ENCODE measurements at places on chromosomes 1 and 21.

GRCh38 chr1:32393136-32393535 is 1.1 kb downstream of the BSDC1 start:
- H3K36me3 ChIP-seq = peaks cover 28% of the 10 kb centered on the region
- H3K27me3 ChIP-seq = no peaks in the 10 kb centered on the region
- peak overlapping the region; percentile 96 for H3K27ac ChIP-seq
- H3K4me3 ChIP-seq = peak overlapping the region; percentile 85
- H3K4me1 ChIP-seq = peaks cover 40% of the 10 kb centered on the region
- no peak for DNase-seq

GRCh38 chr1:45545019-45545493 is 5.6 kb upstream of the AKR1A1 start:
- no peaks in the 10 kb centered on the region for H3K27me3 ChIP-seq
- no peaks in the 10 kb centered on the region for H3K36me3 ChIP-seq
- no peak for DNase-seq
- H3K4me1 ChIP-seq = peaks cover 34% of the 10 kb centered on the region
- no peak overlapping the region for H3K4me3 ChIP-seq

DNA sequence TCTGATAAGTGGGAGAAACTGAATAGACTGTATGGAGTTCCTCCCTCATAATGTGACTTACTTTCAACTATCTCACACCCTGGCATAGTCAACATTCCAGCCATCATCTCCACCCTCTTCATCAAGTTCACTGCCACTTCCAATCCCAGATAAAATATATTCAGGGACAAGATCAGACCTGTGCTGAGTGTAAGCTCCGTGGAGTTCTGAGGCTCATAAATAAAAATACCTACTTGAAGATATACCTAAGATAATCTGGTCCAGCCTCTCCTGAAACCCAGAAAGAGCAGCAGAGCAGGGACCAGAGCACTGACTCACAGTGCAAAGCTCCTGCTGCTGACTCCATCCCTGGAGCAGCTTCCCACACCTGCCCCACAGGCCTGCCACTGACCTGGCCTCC is 1.7 kb upstream of the LCE7A start:
- no peaks in the 10 kb centered on the region for H3K4me1 ChIP-seq
- DNase-seq = no peak
- peaks cover 8% of the 10 kb centered on the region for H3K27me3 ChIP-seq
- H3K27ac ChIP-seq = no peak overlapping the region
- H3K36me3 ChIP-seq = no peaks in the 10 kb centered on the region

DNA sequence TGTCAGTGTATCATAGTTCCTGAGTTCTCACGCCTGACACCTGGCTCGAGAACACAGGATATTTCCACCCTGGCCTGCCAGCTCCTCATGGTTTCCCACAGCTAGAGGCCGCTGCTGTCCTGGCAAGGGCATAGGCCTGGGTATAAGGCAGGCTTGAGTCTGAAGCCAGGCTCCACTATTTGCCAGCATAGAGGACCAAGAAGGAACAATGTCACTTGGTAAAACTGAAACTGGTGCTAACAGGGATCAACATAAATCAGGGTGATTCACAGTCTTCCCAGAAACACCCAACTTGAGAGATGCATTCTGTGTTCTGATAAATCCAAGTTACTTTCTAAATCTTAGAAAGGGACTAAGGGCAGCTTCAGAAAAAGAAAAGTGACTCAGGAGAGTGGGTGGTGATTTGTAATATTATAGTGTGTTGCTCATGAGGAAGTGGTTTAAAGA is 6.9 kb upstream of the S100A2 start:
- H3K36me3 ChIP-seq = no peaks in the 10 kb centered on the region
- peaks cover 17% of the 10 kb centered on the region for H3K4me1 ChIP-seq
- DNase-seq = peak; percentile 23
- H3K4me3 ChIP-seq = no peak overlapping the region

DNA sequence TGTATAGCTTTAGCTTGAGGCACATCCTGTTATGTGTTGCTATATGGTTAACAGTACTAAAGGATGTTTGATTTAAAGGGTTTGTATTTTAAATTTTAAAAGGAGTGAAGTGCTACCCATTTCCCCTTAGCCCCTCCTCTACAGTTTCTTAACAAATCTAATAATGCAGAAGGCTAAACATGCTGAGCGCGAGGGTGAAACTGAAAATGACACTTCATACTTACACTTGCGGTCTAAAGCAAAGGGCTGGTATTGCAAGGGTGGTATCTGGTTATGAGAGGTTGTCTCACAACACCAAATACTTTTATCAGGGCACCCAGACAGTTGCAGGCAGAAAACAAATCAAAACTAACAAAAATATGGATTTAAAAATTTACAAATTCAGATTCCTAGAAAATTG is 172.3 kb downstream of the SIPA1L2 start:
- no peak overlapping the region for H3K4me3 ChIP-seq
- H3K27ac ChIP-seq = no peak overlapping the region
- no peaks in the 10 kb centered on the region for H3K36me3 ChIP-seq
- H3K27me3 ChIP-seq = no peaks in the 10 kb centered on the region
- no peak for DNase-seq

DNA sequence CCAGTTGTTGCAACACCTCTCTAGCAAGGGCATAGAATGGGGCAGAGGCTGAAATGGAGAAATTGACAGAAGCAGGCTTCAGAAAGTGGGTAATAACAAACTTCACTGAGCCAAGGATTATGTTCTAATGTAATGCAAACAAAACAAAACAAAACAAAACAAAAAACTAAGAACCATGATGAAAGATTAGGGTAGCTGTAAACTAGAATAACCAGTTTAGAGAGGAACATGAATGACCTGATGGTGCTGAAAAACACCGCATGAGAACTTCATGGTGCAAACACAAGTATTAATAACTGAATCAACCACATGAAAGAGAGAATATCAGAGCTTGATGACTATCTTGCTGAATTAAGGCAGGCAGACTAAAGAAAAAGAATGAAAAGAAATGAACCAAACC is 1707.7 kb downstream of the BRINP3 start:
- no peaks in the 10 kb centered on the region for H3K36me3 ChIP-seq
- no peak overlapping the region for H3K4me3 ChIP-seq
- DNase-seq = no peak
- no peaks in the 10 kb centered on the region for H3K27me3 ChIP-seq

DNA sequence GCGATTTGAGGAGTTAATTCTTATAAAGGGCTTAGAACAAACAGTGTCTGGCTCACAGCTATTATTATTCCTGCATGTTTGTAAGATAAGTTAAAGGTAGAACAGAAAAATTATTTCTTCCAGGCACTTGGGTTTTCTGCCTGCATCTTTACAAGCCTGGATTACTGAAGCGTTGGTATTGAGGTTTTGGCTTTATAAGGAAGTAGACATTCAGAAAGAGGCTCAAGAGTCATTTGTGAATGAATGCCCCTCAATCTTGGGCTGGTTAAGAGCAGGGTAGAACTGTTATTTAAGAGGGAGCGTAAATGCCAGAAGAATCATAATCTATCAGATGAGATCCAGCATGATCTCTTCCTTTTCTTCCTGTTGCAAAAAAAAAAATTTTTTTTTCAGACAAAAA is 77.3 kb upstream of the ARID1A start:
- H3K27ac ChIP-seq = no peak overlapping the region
- H3K4me3 ChIP-seq = no peak overlapping the region
- no peaks in the 10 kb centered on the region for H3K27me3 ChIP-seq

GRCh38 chr1:156440654-156441437 is 59.7 kb downstream of the MEF2D start:
- DNase-seq = no peak
- H3K36me3 ChIP-seq = no peaks in the 10 kb centered on the region
- H3K27me3 ChIP-seq = peaks cover 84% of the 10 kb centered on the region

DNA sequence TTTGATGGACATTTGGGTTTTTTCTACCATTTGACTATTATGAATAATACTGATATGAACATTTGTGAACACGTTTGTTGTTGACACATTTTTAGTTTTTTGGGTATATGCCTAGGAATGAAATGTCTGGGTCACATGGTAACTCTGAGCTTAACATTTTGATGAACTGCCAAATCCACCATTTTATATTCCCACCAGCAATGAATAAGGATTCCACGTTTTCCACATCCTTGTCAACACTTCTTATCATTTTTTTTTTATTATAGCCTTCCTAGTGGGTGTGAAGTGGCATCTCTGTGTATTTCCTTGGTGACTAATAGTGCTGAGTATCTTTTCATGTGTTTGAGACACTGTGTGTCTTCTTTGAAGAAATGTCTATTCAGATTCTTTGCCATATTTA is 67.6 kb downstream of the RASAL2 start:
- no peaks in the 10 kb centered on the region for H3K36me3 ChIP-seq
- H3K4me3 ChIP-seq = no peak overlapping the region
- H3K27me3 ChIP-seq = no peaks in the 10 kb centered on the region
- no peak overlapping the region for H3K27ac ChIP-seq
- no peak for DNase-seq
- H3K4me1 ChIP-seq = no peaks in the 10 kb centered on the region

- H3K27ac ChIP-seq = no peak overlapping the region
- H3K27me3 ChIP-seq = no peaks in the 10 kb centered on the region
- H3K4me1 ChIP-seq = peaks cover 9% of the 10 kb centered on the region
- peaks cover 72% of the 10 kb centered on the region for H3K36me3 ChIP-seq
Observed at GRCh38 chr1:223771814-223772770, 59.8 kb downstream of the CAPN2 start.

Data from CD4-positive, alpha-beta T cell (primary cell).